Fibroblast of the aortic adventitia (primary cell): ENCODE measurements at places on chromosomes 12 and 14. TPM values are rescaled to one million over a fixed set of nuclear protein-coding genes. Genes with fewer than 3 reads are reported as not detected.

Gene TAS2R50
- 3.1 and 6.5 TPM in 2 replicates for total RNA-seq

Gene ANP32D
- total RNA-seq, result 1.1 TPM in 1 of 2 replicates, not detected in the other

Gene TTC6
- total RNA-seq, result 0.16 and 0.36 TPM in 2 replicates

GRCh38 chr12:120092551-120093335 is 23.8 kb downstream of the RAB35 start:
- no peak for DNase-seq

DNA sequence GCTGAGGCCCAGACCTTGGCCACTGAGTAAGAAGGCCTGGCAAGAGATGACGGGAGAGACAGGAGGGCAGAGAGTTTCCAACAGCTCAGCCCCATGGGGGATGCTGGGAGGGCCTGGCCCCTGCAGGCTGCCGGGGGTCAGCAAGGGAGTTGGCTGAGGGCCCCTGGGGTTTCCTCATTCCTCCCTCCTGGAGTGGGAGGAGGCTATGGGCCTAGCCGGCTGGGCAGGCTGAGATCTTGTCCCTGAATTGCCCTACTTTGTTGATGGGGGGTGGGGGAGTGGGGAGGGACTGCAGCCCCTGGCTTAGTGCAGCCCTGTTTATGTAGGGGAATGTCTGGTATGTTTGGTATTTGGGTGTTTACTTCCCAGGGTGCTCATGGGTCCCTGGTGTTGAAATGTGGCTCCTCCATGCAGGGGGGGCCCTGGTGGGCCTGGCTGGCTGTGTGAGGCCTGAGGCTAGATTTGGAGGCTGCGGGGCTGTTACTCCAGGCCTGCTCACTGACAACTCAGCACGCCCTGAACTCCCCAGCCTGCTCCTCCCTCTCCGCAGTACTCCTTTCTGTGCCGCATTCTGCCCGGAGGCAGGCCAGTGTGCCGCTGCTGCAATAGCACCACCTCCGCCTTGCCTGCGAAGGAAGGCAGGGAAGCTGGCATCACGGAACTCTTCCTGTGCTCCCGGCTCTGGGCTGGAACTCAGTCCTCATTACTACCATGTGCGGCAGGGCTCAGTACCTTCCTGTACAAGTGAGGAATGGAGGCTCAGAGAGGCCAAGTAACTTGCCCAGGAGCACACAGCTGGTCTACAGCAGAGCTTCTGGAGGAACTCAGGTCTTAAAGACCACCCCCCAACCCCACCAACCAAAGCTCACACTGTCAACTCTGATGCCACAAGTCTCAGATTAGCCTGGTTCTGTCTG is 25.3 kb downstream of the JDP2 start:
- peak; percentile 88 for DNase-seq

DNA sequence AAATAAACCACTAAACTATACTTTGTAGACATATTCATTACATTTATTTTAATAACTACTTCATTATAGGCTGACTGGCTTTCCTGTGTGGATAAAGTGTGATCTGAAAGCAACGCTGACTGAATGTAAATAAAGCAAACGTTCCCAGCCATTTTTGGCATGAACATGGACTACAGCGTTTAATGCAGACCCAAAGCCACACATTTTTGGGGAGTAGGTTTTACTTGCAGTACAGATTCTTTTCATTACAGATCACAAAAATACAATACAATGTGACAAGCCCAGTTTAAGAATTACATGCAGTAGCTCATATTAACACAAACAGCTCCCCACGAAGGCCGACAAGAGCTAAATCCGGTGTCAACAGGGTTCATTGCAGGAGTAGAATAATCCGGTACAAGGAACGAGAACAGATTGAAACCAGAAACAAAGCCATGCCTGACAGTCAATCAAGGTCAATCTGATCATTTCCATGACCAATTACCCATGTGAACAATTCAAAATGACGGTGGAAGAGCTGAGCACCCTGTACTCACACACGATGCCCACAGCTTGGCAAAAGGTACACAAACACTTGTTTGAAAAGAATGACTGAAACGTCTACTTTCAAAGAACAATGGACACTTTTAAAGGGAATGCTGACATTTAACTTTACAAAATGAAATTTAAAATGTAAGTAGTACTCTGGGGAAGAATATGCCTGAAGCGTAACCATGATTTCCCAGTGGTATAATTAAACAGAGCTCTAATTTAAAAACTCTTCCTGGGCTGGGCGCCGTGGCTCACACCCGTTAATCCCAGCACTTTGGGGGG is 5.3 kb downstream of the BAG5 start:
- no peak for DNase-seq

GRCh38 chr12:127363392-127363791 is 903.6 kb upstream of the TMEM132C start:
- DNase-seq, result no peak

DNA sequence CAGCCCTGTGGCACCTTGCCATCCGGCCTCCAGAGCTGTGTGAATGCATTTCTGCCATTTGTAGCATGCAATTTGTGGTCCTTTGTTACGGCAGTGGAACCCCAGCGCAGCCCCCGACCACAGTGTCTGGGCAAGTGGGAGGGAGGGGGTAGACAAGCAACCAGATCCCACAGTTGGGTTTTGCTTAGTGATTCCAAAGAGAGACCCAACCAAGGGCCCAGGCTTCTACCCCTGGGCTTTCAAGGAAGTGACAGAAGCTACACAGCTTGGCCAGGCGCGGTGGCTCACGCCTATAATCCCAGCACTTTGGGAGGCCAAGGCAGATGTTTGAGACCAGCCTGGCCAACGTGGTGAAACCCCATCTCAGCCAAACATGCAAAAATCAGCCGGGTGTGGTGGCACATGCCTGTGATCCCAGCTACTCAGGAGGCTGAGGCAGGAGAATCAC is 17.8 kb downstream of the ZBTB42 start:
- DNase-seq, result no peak

DNA sequence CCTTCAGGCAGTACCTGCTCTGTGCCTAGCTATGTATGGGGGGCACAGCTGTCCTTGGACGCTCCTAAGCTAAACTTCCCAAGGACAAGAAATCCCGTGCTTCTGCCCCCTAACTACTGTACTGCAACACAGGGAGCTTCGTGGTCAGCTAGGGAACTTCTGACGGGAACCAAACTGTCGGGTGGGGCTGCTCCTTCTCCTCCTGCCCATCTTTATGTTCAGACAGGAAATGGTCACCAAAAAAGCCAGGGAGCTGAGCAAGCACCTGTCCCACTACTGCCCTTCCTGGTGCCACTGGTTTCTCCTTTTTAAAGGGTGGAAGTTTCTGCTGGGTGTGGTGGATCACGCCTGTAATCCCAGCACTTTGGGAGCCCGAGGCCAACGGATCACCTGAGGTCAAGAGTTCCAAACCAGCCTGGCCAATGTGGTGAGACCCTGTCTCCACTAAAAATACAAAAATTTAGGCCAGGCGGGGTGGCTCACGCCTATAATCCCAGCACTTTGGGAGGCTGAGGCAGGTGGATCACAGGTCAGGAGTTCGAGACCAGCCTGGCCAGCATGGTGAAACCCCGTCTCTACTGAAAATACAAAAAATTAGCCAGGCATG is 26.6 kb downstream of the PXN start:
- no peak for DNase-seq

DNA sequence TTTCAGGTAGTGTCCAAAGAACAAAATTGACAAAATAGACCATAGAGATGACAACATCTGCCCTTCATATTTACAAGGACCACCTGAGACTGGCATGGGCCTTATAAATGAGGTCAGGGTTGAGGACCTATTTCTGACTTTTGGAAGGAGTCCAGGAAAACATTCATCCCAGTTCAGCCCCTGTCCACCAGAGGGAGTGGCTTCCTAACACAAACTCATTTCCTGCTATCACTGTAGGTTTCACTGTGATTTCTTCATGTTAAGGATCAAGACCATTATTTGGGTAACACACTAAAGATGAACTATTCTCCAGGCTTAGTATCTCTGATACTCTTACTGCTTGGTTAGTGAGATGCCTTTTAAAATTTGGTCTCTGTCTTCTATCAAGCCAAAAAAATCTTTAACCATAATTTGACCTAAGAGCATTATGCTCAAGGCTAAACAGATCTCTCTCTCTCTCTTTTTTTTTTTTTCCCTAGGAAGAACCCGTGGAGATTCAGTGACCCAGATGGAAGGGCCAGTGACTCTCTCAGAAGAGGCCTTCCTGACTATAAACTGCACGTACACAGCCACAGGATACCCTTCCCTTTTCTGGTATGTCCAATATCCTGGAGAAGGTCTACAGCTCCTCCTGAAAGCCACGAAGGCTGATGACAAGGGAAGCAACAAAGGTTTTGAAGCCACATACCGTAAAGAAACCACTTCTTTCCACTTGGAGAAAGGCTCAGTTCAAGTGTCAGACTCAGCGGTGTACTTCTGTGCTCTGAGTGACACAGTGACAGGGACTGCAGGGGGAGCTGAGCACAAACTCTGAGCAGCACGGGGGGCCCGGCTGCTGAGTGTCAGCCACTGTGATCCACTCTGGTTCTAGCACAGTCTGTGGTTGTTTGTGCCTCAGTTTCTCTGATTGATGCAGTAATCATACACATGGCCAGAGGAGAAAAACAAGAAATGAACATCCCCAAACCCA is 267.6 kb upstream of the OR4E1 start:
- no peak for DNase-seq
